ENCODE measurements at places on chromosomes 1 and 21.
A peak's percentile ranks its signal among the peaks of the same experiment; 100 is the strongest.

DNA sequence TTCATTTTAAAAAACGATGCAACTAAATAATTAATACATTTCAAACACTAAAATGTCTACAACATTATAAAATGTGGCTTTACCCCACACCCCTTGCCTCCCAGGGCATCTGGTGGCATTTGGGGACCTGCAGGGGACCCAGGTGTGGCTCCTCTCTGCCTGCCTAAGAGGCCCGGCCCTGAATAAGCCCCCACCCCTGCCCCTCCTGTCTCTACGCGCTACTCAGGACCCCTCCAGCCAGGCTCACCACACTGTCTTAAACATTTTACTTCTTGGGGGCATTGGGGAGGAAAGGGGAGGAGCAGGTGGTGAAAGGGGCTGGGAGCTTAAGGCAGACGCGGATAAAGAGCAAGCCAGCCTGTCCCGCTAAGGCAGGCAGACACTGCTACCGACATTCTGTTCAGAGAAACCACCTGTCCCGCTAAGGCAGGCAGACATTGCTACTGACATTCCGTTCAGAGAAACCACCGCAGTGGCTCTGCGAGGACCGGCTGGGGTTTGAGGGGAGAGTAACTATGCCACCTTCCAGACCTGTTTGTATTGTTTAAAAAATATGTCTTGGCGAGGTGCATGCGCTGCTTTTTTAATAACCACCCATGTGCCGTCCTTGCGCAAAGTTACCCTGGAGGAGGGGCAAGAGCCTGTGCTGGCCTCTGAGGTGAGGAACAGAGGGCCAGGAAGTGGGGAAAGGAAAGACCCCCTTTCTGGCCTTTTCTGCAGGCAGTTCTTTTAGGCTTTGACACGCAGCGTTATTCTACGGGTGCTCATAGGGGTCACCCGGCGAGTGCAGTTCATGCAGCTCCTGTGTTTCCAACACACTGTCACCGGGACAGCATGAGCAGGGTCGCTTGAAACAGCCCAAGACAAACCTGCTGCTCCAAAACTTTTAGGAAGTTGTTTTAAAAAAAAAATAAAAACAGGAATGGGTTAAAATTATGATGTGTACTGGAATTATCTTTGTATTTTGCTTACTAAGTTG, 51.3 kb upstream of the RIPK4 start:
- no peak for DNase-seq

GRCh38 chr1:168229893-168230292, 4.1 kb downstream of the SFT2D2 start:
- DNase-seq: no peak

DNA sequence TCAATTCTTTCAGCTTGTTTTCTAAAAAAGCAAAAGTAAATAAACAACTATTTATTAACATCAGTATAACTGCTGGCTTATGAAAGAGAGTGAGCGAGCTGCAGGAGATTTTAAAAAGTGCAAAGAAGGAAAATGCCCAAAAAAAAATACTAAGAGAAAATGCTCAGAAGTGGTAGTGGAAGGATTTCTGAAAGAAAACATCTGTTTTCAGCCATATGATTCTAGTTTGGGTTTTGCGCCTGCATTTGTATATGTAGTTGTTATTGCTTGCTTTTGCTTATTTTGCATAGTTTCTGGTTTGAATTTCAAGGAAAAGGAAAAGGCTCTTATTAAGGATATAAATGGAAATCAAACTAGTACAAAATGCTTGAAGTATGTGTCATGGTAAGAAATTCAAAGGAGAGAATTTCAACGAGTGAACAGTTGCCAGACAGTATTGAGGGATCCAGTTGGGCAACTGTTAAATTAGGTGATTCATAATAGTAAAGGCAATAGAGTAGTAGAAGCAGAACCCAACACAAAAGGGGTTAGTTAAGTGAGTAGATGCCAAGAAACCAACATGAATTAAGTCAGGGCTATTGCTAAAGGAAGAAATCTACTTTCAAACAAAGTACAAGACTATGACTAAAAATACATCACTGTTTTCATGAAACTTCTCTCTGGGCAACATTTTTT, 1.2 kb downstream of the GBP5 start:
- no peak for DNase-seq

DNA sequence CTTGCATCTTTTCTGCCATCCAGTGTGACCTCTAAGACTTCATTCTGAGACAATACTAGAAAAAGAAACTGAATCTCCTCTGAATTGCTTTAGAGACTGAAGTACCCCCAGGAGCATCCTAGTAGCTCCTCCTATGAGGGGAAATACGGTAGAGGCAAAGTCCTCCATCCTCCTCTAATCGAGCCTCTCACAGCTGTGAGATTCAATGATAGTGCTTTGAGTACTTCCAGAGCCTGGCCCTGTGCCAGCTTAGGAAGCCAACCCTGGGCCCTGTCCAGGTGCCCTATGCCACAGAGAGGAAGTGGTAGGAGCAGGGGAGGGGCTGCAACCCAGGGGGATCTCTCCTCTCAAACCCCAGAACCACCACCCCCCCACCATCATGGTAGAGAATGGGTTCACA, 10.7 kb downstream of the RORC start:
- DNase-seq: no peak

- DNase-seq: peak; percentile 37
Measured at GRCh38 chr1:24586970-24587820, 31.3 kb downstream of the NCMAP start.

DNA sequence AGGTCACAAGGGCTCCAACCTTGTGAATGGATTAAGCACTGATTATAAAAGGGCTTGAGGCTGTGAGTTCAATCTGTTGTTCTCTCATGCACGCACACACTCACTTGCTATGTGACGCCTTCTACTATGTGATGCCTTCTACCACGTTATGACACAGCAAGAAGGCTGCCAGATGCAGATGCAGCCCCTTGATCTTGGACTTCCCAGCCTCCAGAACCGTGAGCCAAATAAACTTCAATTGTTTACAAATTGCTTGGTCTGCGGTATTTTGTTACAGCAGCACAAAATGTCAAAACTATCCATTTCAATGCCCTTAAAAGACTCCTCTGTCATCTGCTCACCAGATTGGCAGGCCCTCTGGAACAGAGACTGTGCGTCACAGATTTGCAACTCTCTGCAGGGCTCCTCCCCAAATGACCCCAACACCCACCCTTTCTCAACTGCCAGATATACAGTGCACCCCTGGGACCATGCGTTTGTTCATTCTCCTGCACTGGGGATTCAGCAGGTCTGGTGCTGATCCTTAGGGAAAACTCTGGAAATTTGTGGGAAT, 47.8 kb upstream of the KANK4 start:
- DNase-seq: no peak

- no peak for DNase-seq
Measured at GRCh38 chr1:234315588-234315987, 57.7 kb upstream of the COA6 start.

GRCh38 chr1:13762642-13763041, 62.7 kb downstream of the PRDM2 start:
- no peak for DNase-seq

DNA sequence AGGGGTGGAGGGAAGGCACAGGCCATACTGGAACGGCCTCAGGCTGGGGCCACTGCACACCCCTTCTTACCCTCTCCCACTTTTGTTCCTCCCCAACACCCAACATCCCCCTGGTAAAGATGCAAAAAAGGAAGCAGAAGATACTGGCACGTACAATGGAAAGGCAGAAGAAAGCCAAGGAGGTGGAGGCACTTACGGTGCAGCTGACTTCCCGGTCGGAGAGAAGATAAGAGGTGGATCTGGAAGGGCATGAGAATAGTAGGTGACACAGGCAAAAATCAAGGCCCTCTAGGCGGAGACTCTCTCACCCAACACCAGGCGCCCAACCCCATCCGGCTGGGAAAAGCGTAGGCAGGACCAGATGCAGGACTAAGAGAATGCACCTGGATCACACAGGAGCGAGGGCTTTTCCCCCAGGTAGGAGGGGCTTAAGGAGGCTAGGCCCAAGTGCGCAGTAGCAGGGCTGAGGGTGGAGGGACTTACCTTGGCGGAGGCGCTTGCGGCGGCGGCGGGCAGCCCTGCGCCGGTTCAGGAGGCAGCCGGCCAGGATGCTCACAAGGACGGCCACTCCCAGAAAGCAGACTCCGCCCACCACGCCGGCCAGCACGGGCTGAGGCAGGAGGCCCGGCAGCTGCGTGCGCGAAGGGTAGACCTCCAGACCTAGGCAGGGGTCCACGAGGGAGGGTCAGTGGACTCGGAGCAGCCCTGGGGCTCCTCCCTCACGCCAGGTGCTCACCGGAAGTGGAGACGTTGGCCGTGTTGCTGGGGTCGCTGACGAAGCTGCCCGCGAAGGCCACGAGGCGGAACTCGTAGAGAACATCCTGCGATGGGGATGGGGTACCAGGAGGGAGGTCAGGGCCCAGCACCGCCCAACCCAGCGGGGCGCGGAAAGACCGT, 4.1 kb upstream of the TAGLN2 start:
- no peak for DNase-seq

GRCh38 chr1:151352021-151352718, 5.1 kb upstream of the RFX5 start:
- DNase-seq: no peak

GRCh38 chr1:111754984-111755330, 744 bp upstream of the DDX20 start:
- peak; percentile 61 for DNase-seq

DNA sequence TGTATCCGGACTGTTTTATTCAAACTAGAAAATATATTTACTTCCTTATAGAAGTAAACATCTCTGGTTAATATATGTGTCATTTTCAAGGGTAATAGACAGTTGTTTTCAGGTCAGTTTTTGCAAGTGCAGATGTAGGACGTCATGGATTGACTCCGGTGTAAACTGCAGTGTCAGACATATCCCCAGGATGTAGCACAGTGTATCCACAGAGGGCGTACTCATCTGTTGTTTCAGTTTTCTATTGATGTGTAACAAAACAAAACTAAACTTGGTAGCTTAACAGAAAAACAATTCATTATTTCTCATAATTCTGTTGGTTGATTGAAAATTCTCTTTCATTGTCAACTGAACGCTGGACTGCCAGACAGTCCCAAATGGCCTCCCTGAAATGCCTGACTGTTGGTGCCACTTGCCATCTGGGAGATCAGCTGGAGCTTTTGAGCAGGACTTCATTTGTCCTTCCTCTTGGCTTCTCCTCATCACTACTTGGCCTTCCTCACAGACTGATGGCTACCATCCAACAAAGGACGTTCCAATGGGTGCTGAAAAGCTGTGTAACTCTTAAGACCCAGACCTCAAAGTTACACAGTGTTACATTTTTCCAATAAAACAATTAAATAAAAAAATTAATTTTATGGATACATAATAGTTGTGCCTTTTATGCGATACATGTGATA, 181.6 kb downstream of the NCAM2 start:
- no peak for DNase-seq

DNA sequence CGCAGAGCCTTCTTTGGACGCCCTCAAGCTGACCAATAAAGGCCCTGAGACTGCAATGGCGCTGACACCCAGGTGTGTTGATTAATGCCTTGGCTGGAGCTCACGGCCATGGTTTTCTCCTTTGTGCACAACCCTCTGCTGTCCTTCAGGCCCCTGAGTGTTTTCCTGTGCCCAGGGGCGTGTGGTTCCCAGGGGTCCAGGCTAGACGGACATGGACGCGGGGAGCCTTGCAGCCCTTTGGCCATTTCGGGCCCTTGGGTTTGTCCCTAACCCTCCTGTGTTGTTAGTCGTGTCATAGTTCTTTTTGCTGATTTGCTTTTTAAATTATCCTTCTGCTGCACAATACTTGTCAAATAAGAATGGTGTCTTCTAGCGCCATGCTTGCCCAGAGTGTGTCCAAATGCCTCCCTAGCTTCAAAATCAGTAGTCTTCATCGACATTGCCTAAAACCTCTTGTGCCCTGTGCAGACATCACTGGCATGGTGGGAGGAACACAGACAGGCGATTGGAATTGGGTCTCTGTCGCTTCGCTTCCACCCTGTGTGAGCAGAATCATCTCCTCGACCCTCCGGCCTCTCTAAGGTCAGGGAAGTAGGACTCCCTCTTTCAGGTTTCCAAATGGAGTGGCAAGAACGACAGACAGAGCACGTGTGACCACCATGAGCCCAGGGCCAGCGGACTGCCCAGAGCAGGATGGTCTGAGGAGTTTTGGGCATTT, 1.9 kb downstream of the KRTAP10-4 start:
- no peak for DNase-seq

DNA sequence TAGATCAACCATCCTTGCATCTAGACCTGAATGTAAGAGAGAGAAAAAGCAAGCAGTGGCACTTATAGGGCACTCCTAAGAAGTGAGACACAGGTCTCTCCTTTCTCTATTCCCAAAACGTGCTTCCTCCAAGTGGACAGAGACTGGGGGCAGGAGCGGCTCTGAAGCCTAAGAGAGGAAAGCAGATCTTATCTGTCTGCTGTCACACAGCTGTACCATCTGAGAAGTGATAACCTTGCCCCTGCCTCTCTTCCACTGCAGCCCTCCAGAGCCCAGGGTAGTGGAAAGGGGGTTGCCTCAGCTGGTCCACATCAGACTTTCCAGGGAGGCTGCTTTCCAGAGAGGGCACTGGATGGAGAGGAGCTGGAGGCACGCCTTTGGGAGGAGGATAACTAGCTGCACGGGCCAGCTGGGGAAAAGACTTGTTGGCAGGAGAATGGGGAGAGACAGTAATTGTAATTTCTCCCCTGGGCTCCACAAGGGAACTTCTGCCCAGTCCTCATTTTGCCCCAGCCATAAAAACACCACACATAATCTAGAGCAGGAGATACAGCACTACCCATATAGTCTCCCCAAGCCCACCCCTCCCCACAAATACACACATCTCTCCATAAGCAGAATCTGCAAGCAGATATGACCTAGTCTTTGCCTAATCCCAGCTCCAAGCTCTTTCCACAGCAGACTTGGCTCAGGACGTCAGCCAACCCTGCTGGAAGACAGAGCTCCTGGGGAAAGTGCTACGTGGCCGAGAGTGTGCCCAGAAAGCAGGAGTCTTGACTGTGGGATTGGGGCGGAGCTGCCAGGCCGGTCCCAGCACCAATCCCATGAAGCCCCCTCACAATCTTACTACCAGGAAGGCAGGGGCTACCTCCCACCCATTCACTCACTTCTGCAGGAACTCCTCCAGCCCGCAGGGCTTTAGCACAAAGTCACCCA, 31.2 kb downstream of the PIK3C2B start:
- DNase-seq: no peak

- no peak for DNase-seq
Measured at GRCh38 chr1:99761774-99762173, 4.7 kb downstream of the FRRS1 start.

- no peak for DNase-seq
Measured at GRCh38 chr21:32567626-32568025, 17.7 kb downstream of the TCP10L start.
